ENCODE measurements at places on chromosomes 11 and 22.
A peak's percentile ranks its signal among the peaks of the same experiment; 100 is the strongest.

GRCh38 chr11:111969344-111969743 is 32.2 kb downstream of the DIXDC1 start:
- peaks cover 8% of the 10 kb centered on the region for H3K36me3 ChIP-seq
- no peak overlapping the region for H3K4me3 ChIP-seq
- peak overlapping the region; percentile 17 for H3K27ac ChIP-seq
- no peak for DNase-seq
- no peaks in the 10 kb centered on the region for H3K27me3 ChIP-seq
- H3K4me1 ChIP-seq = peaks cover 24% of the 10 kb centered on the region

DNA sequence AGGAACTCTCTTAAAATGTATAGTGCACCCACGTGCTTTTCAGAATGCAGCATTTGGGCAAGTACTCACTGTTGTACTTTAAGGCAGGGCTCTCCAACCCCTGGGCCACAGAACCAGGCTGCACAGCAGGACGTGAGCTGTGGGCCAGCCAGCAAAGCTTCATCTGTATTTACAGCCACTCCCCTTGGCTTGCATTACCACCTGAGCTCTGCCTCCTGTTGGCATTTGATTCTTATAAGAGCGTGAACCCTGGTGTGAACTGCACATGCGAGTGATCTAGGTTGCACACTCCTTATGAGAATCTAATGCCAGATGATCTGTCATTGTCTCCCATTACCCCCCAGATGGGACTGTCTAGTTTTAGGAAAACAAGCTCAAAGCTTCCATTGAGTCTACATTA is 3.0 kb downstream of the C11orf58 start:
- peaks cover 89% of the 10 kb centered on the region for H3K4me1 ChIP-seq
- DNase-seq = no peak
- no peaks in the 10 kb centered on the region for H3K27me3 ChIP-seq
- peak overlapping the region; percentile 16 for H3K4me3 ChIP-seq
- H3K27ac ChIP-seq = no peak overlapping the region

DNA sequence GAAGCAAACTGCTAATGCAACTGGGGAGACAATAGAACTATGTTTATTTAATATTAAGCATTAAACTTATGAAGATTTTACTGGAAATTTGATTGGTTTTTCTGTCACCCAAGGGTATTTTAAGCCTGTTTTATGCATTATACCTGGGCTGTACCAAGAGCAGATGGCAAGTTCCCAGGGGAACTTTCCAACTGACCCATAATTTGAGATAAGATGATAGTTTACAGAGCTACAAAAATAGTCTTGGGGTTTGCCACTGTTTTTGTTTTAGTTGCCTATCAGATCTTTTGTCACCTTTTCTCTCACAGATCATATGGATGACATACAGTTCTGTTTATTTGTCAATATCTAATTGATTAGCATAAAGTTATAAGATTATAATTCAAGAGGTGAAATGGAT is 43.9 kb downstream of the PDE3B start:
- no peak for DNase-seq
- no peak overlapping the region for H3K27ac ChIP-seq
- H3K4me1 ChIP-seq = peaks cover 7% of the 10 kb centered on the region
- no peaks in the 10 kb centered on the region for H3K27me3 ChIP-seq
- H3K36me3 ChIP-seq = no peaks in the 10 kb centered on the region
- no peak overlapping the region for H3K4me3 ChIP-seq

GRCh38 chr22:47407461-47408025 is 645.1 kb downstream of the TBC1D22A start:
- H3K4me1 ChIP-seq = no peaks in the 10 kb centered on the region
- no peak overlapping the region for H3K27ac ChIP-seq
- peaks cover 91% of the 10 kb centered on the region for H3K27me3 ChIP-seq
- no peaks in the 10 kb centered on the region for H3K36me3 ChIP-seq

- DNase-seq = no peak
- peak overlapping the region; percentile 29 for H3K27ac ChIP-seq
- no peak overlapping the region for H3K4me3 ChIP-seq
- H3K4me1 ChIP-seq = peaks cover 30% of the 10 kb centered on the region
Observed at GRCh38 chr11:73048446-73048845, 93.7 kb downstream of the FCHSD2 start.
